ENCODE measurements at places on chromosomes 11 and 22.

GRCh38 chr11:9633679-9634078, 30.2 kb upstream of the SWAP70 start:
- no peak for DNase-seq

DNA sequence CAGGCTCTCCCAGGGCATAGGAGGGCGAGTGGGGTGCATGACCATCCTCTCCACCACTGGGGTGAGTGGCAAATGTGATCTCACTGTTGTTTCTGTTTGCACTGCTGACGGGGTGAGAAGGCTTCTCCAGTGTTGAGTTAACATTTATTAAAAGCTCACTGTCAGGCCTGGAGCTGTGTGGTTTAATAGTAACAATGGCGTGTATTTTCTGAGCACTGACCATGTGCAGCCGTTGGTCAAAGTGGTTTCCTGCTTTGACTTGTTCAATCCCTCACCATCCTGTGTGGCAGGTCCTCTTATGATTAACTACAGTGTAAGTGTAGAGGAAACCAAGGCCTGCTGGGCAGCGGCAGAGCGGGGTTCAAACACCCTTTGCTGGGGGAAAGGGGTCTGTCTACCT, 4.4 kb downstream of the A4GALT start:
- DNase-seq = no peak

DNA sequence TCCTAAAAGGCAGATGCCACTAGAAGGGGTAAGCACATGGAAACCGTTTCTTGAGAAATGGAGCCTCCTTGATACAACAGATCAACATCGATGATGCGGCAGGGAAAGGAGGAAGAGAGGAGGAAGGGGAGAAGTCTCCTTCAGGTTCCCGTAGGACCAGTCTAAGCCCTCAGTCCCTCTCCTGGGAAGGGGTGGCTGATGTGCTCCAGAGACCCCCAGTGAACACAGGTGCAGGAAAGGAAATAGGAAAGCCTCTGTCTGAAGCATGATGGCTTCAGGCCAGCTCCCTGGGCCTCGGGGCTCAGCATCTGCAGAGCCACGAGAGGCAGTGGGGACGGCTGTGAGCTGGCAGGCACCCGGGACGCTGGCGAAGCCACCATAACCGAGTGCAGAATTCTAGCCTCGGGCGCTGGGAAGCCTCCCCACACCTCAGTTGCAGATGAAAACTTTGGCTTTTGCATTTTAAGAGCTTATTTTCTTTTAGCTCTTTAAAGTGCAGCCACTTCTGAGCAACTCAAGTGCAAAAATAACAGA, 1.8 kb downstream of the SPATA19 start:
- no peak for DNase-seq

GRCh38 chr22:44159811-44160210, 20.9 kb upstream of the PARVG start:
- no peak for DNase-seq

GRCh38 chr11:64858467-64859263, 14.2 kb upstream of the CDC42BPG start:
- no peak for DNase-seq

GRCh38 chr11:6440906-6441358, at the start of gene HPX:
Gene HPX (minus strand): TSS chr11:6440987. CDS start chr11:6440963, 24 bp downstream.
- DNase-seq = no peak

GRCh38 chr11:120168960-120169681, 31.2 kb upstream of the TRIM29 start:
- DNase-seq = no peak

GRCh38 chr22:38081636-38081940, 2.4 kb downstream of the SLC16A8 start:
- no peak for DNase-seq

DNA sequence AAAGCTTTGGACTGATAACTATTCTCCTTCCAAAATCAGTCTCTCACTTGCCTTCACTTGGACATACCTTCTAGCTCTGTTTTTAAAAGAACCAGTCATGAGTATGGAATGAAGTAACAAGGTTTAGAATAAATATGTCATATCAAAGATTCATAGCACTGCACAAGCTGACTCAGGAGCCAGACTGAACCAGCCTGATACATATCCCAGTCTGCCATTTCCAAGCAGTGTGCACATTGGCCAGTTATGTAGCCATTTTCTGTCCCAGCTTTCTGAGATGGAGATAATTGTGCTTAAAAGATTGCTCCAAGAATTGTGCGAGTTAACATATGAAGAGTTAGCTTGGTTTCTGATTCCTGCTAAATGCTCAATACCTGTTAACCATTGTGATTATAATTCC, 311.3 kb downstream of the C11orf87 start:
- DNase-seq = no peak

GRCh38 chr11:16770016-16770415, 31.6 kb downstream of the C11orf58 start:
- no peak for DNase-seq

DNA sequence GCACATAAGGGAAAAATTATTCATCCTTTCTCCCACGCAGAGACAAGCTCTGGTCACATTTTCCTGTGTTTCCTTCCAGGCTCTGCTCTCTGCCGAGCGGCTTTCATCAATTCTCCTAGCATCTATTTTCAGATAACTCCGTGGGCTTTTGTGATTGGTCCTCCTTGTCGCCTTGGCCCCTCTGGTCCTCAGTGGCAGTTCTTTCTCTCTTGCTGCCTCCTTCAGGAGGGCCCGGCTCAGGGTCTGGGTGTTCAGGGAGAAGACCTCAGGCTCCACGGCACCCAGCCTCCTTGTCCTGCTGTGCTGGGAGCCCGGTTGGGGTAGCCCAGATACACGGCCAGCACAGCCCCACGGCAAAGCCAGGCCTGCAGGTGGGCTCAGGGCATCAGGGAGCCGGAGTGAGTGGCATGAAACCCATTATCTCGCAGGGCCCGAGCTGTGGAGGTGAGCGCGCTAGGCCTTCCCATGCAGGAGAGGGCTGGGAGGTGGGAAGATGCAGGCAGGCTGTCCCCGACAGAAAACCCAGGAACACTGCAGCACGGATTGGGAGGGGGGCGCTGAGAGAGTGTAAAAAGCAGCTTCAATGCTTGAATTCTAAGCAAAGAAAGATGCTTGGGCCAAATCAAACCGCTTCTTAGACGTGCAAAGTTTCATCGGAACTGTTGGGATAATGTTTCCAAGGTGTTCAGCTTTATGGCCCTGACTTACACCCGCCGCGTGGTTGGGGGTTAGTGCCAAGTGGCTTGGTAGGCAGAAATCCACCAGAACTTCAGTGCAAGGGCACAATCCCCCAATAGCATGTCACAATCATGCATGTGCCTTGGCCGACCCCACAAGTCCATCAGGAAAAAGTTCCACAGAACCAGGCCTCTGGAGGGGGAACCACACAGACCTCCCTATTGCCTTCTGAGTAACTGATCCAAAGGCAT, 81.9 kb upstream of the WNT7B start:
- DNase-seq = no peak
